ENCODE measurements at places on chromosomes 3 and 15.

DNA sequence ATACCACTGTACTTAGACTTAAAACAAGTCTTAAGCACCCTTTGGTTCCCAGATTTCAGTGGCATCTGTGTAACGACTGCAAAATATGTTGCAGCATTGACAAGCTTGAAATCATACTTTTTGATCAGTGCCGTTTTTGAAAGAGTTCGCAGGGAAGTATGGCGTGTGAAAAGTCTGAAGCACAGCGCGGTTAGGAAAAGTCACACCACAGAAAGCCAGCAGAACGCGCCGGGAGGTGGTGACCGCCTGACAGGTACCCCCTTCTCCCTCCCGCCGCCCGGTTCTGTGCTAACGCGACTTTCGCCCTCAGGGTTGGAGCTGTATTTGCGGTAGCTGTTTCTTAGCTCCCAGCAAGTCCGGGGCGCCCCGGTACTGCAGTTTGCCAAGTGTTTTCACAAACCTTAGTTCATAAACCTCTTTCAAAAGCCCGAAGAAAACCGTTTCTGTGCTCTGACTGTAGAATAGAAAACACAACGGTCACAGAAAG is 481 bp upstream of the CRYBG3 start:
- peak; percentile 30 for DNase-seq

GRCh38 chr15:79035111-79035601 is 55.4 kb downstream of the RASGRF1 start:
- DNase-seq = no peak

GRCh38 chr15:27222479-27222878 is 251.5 kb downstream of the GABRG3 start:
- DNase-seq = no peak

- DNase-seq = no peak
Measured at GRCh38 chr3:13332158-13332557, 88.0 kb downstream of the NUP210 start.

DNA sequence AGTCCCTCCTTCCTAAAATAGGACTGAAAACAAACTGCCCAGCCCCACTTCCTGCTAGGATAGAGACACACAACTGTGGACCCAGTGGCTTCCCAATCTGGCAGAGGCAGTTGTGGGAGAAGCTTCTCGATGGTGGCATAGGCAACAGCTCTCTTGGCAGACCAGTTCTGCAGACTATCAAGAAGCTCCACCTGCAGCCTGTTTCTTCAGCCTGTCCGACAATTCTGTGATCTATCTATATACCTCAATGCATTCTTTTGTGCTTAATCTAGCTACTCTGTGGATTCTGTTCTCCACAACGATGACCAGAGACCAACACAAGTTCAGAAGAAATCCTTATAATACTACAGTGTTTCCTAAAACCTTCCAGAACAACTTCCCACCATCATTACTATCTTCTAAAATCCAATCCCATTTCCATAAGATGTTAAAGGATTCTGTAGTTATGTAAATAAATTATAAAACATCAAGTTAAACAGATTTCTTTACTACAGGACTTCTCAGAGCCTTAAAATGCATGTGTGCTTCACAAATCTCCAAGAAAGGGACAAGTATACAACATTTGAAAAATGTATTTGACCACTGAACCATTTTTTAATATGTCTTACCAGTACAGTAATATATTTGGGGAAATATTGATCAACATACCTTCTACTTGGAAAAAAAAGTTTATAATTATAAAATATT is 57.7 kb downstream of the IGF2BP2 start:
- DNase-seq = no peak

- DNase-seq = no peak
Measured at GRCh38 chr3:71087143-71088018, 496.1 kb downstream of the FOXP1 start.

GRCh38 chr3:110598847-110599490 is 472.6 kb upstream of the NECTIN3 start:
- no peak for DNase-seq

DNA sequence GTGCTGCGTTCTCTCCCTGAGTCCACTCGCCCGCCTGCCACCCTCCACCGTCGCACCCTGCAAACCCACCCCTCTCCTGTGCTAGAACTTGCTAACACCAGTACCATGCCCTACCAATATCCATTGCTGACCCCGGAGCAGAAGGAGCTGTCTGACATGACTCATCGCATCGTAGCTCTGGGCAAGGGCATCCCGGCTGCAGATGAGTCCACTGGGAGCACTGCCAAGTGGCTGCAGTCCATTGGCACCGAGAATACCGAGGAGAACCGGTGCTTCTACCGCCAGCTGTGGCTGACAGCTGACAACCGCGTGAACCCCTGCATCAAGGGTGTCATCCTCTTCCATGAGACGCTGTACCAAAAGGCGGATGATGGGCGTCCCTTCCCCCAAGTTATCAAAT is 4.9 kb upstream of the ALAS1 start:
- DNase-seq = no peak

- no peak for DNase-seq
Measured at GRCh38 chr3:138875754-138876664, 41.3 kb upstream of the PIK3CB start.

- no peak for DNase-seq
Measured at GRCh38 chr3:14534516-14535191, 5.5 kb downstream of the GRIP2 start.

- no peak for DNase-seq
Measured at GRCh38 chr3:152317184-152317583, 48.5 kb downstream of the MBNL1 start.

GRCh38 chr3:121718205-121718846 is 31.2 kb downstream of the GOLGB1 start:
- no peak for DNase-seq

DNA sequence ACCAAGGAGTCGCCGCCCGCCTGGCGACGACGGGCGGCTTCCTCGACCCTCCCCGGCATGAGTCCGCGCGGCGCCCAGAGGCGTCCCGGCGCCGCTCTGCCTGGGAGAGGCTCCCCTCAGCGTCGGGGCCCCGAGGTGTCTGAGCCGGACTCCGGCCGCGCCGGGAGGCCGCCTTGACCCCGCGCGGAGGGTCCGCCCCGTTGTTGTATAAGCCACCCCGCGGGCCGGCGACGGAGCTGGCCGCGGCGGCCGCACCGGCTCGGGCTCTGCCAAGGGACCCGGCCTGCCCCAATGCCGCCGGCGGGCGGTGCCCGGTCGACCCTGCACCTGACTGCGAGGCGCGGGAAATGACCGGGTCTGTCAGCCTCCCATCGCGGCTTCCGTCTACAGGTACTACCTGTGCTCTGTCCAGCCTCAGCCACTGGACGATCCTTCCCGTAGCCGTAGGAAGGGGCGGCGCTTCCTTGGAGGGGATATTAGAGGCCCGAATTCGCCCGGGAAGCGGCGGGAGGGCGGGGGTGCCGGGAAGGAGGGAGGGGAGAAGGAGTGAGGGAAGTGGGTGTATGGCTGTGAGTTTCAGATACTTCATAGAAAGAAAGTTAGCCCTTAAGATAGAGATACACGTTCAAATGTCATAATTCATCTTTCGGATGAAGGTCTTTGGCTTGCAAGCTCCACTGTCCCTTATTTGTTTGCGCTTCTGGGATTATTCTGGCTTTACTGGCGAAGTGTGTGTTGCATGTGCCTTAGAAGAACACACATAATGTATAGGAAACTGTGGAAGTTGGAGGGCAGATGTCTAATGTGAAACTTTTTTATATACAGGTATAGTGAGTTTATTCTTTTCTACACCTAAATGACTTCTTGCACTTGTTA is 620 bp downstream of the ABHD5 start:
- peak; percentile 25 for DNase-seq

DNA sequence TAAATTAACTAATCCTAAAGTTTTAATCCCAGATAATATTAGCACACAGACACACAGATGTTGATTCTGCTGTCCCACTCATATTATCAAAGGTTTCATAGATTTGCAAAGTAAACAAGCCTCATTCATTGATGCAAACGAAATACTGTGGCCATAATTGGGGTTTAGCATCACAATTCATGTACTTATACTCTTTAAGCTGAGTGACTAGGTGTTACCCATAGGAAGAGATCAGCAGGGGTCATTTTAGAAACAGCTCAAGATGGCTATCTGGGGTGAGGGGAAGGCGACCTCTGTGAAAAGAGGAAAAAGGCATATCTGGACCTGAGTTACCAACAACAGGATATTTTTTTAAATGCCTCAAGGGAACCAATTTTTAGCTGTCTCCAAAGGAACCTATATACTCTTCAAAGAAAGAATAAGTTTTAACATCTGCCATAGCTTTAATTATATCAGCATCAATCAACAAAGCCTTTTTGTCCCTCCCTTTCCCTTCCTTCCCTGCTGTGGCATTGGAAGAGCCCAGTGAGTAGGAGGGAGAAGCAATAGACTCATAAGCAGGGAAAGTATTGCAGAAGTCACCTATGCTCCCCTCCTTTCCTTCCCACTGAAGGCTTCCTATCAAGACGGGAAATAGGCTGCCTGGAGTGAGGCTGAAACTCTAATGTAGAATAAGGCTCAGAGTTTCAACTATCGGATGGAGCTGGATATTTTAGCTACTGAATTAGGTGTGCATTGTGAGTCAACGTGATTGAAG is 553.4 kb downstream of the ZIC1 start:
- no peak for DNase-seq

- DNase-seq = no peak
Measured at GRCh38 chr3:194100856-194101390, 35.0 kb upstream of the HES1 start.

DNA sequence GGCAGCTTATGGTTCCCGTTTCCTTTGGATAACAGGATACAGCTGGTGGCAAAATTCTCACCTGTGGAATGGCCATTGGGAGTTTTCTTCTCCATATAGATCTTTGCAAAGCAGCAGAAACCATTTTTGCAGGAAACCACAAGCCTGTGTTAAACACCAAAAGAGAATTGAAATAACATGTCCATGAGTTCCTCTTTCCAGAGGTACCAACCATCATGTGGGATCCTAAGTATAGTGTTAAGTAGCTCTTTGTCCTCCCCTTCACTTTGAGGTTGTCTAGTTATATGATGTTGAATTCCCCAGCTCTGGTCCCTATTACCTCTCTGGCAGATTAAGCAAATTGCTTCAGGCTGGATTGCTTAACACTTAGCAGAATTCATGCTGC is 94.9 kb downstream of the AKAP13 start:
- no peak for DNase-seq

DNA sequence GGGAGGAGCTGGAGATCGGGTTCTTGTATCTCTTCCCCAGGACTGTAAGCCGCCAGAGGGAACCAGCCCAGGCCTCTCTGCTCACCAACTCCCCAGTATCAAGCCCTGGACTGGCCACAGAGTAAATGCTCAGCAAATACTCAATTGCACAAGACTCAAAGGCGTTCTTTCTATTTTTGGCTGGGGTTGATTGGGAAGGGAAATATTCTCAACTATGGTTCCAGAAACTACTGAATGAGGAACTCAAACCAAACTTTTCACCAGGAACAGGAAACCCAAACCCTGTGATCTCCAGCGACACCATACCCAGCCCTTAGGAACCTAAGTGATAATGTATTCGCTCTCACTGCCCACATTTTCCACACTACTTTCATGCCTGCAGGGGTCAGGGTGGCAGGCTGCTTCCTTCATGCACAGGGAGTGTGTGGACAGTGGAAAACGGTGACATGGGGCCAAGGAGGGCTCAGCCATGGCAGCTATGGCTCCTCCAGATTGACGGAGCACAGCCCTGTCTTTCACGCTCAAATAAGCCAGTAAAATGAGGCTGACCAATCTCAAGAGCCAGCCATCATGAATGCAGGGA is 124.7 kb upstream of the RAD18 start:
- no peak for DNase-seq

- DNase-seq = no peak
Measured at GRCh38 chr3:35679409-35680080, 40.2 kb downstream of the ARPP21 start.

DNA sequence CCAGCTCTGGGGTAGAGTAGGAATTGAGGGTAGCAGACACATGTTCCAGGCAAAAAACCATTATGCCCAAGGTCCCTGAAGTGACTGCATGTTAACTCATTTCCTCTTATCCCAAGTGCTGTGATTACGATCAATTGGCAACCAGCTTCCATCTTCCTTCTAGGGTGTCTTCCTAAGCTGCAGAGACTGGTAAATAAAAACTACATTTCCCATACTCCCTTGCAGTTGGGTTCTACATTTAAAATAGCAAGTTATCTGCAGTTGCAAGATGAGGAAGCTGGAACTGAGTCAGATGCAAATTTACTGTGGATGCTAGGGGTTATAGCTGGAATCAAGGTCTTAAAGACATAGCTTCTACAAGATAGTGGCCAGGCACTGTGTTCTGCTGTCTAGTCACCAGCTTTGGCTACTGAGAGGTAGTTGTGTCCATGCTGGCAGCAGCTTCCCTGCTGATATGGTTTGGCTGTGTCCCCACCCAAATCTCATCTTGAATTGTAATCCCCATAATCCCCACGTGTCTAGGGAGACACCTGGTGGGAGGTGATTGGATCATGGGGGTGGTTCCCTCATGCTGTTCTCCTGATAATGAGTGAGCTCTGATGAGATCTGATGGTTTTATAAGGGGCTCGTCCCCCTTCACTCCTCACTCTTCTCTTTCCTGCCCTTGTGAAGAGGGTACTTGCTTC is 51.3 kb upstream of the FBN1 start:
- no peak for DNase-seq

- DNase-seq = no peak
Measured at GRCh38 chr3:49471856-49472495, 1.9 kb downstream of the DAG1 start.

DNA sequence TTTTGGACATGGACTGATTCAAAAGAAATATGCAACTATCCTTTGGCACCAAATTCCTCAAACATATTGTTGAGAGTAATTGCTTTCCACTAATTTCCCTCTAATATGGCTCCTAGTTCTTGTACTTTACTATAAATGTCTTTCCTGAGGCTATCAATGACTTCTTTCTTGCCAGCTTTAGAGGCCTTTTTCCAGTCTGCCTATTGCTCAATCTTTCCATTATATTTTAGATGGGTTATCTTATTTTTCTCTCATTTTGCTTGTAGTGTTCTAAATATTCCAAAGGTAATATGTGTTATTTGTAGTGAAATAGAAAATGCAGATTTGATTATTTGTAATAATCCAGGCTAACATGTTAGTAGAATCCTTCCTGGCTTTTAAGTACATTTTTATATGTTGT is 11.5 kb upstream of the TEX9 start:
- no peak for DNase-seq

GRCh38 chr3:17942856-17943255 is 200.4 kb upstream of the TBC1D5 start:
- no peak for DNase-seq

DNA sequence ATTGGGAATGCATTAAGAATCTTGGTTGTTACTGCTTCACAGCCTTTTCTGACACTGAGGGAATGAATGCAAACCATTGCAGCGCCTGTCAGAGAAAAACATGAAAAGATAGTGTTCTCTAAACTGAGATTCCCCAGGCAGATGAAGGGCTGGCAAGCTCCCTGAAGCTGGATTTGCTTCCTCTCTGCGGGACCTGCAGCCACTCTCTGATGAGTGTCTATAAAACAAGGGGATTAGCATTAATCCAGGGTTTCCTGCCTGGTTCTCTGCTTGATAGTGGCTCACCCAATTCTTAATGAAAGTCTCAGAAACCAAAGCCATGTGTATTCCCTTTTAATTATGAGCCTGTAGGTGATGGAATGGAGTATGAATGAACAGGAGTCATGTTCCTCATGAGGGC is 344.3 kb upstream of the UMPS start:
- no peak for DNase-seq

GRCh38 chr3:110487840-110488239 is 583.8 kb upstream of the NECTIN3 start:
- no peak for DNase-seq

- DNase-seq = no peak
Measured at GRCh38 chr3:183698318-183698751, 738 bp downstream of the YEATS2 start.

Measured in activated T-cell treated with anti-CD3 and anti-CD28 coated beads, Interleukin-2, amount 50 U/mL, for 4 hours (primary cell).